Stimulated activated naive CD8-positive, alpha-beta T cell treated with anti-CD3 and anti-CD28 coated beads, Interleukin-15, amount 100 ng/mL, for 72 hours (primary cell): ENCODE measurements at places on chromosomes 1 and 21.

- DNase-seq, result no peak
These were observed 166.6 kb upstream of the SGIP1 start for GRCh38 chr1:66367369-66367768.

DNA sequence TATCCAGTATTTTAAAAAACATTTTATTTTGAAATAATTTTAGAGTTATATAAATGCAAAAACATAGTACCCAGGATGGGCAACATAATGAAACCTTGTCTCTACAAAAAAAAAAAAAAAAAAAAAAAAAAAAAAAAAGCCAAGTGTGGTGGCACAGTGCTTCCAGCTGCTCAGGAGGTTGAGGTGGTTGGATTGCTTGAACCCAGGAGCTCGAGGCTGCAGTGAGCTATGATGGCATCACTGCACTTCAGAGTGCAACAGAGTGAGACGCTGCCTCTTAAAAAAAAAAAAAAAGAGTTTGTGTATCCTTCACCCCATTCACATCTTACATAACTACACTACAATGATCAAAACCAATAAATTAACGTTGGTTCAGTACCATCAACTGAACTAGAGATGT is 115.6 kb upstream of the KIF26B start:
- no peak for DNase-seq

DNA sequence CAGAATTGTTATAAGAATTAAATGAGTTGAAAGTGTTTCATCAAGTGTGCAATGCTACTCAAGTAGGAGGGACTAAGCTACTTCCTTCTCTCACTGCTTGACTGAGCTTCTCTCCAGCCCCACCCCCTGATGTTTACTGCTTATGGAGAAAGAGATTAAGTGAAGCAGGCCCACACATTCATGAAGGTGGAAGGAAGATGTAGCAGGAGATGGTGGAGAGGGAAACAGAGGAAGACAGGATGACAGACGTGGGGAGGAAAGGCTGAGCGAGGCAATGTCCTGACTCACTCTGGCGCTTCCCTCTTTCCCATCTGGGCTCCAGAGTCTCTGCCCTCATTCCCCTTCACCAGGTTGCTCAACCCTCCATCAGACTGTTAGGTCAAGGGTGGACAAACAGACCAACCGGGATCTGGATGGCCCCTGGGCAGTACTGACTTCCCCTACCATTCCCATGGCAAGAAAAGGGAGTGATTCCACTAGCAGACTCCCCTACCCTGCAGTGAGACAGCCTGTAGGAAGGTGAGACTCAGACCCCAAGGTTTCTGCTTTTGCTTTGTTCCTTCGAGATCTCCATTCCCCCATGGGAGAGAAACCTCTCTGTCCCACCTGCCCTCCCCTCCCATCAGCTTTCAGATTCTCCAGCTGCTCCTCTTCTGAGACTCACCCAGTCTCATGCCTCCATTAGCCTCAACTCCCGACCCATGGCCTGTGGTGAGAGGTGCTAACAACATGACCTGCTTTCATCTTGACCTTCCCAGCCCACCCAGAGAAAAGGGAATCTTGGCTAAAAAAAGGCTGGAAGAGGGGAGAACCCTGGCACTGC is 3.1 kb upstream of the ARHGEF2 start:
- no peak for DNase-seq

DNA sequence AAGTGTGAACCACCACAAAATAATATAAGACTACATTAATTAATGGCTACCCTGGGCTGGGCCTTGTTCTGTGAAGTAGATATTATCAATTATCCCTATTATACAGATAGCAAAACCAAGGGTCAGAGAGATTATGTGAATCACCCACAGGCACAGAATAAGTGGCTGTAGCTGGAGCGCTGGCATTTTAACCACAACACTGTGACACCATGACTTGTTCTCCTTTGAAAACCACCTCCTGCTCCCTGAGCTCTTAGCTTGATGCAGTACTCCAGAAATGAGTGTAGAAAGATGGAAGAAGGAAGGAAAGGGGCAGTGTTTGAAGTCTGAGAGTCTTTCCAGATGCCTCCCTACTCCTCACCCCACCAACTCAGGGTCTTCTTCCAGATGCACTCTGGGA is 29.5 kb upstream of the JUN start:
- no peak for DNase-seq

DNA sequence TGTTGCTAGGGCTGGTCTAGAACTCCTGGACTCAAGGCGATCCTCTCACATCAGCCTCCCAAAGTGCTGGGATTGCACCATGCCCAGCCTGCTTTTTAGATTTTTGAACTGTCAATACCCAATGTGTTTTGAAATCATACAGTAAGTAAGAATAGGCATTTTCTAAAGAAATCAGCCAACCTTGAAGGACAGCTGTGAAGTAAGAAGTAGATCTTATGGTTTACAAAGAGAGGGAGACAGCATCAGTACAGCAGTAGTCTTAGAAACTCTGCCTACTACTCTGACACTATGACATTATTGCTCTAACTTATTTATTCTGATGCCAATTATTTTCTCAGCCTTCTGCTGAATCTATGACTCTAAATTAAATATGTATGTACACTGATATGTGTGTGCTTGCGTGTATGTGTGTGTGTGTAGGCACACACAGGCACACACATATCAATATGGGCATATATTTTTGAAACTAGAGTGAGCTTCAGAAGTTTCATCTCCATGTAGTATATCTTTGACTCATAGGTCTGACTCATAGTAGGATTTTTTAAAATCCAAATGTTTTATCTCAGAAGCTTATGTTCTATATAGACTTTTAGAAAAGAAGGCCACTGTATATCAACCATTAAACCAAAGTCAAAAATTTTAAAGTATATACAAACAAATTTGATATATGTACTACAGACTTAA is 140.4 kb downstream of the COL24A1 start:
- no peak for DNase-seq

GRCh38 chr1:24414775-24415333 is 748 bp upstream of the NIPAL3 start:
- DNase-seq, result no peak

- DNase-seq, result no peak
These were observed 4.1 kb upstream of the TMCO1 start for GRCh38 chr1:165772739-165773138.

DNA sequence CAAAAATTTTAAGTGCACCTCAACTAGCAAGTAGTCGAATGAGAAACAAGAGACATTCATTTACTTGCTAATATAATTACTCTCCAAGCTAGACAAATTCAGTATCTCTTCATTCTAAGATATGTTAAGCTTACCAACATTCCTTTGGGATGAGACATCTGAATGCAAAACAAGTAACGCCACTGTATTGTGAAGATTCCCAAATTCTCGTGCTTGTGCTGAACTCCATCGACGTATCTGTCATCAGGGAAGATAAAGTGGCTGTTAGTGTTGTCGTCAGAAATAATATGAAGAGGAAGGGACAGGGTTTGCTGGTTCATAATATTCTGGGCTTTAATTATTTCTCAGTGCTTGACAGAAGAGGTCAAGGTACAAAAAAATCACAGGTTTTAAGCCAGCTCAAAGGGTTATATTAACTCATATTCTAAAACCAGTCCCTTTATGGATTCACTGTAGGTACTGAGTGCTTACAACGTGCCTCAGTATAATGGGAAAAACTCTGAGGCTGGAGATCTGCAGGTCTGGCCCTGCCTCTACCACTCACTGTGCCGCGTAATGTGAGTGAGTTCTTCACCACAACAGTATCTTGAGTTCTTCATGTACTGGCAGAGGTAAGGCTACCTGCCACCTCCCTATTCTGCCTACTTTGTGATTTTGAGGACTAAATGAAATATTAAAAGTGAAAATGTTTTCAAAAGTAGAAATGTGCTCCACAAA is 42.0 kb downstream of the PCSK9 start:
- DNase-seq, result no peak

DNA sequence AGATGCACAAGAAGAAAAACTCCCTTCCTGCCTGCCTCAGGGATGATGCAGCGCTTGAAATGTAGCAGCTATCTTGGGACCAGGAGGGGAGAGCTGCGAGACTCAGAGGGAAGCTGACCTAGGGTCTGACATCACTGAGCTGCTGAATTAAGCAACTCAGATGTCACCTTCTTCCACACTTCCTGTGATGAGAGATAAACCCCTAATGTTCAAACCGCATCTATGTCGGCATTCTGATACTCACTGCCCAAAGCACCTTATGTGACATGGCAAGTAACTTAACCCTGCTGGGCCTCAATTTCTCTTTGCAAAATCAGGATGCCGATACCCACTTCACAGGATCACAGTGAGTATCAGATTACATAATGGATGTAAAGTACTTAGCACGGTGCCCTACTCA is 9.1 kb upstream of the AK2 start:
- no peak for DNase-seq
